ENCODE measurements at places on chromosomes 6 and 20. TPM values are rescaled to one million over a fixed set of nuclear protein-coding genes. Genes with fewer than 3 reads are reported as not detected.

The RNF217 gene
- 12.0 TPM for total RNA-seq

The EYS gene
- total RNA-seq: 0.03 TPM

The ANGPT4 gene
- 0.12 TPM for total RNA-seq

The PRIM2 gene
- 7.2 TPM for total RNA-seq

The GRM1 gene
- 0.17 TPM for total RNA-seq
